ENCODE measurements at places on chromosomes 5 and 9. TPM values are rescaled to one million over a fixed set of nuclear protein-coding genes. Genes with fewer than 3 reads are reported as not detected.
A peak's percentile ranks its signal among the peaks of the same experiment; 100 is the strongest.

Gene PDZD2
- 10.1 TPM for total RNA-seq

DNA sequence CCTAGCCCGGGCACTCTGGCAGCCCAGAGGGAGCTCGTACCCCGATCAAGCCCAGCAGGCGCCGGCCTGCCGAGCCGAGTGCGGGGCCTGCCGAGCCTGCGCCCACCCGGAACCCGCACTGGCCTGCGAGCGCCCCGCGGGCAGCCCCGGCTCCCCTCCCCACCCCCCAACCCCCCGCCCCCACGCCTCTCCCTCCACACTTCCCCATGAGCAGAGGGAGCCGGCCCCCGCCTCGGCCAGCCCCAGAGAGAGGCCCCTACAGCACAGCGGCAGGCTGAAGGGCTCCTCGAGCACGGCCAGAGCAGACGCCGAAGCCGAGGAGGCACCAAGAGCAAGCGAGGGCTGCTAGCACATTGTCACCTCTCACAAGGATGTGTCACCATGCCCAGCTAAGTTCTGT is 36.2 kb upstream of the CCDC180 start:
- no peak for DNase-seq

DNA sequence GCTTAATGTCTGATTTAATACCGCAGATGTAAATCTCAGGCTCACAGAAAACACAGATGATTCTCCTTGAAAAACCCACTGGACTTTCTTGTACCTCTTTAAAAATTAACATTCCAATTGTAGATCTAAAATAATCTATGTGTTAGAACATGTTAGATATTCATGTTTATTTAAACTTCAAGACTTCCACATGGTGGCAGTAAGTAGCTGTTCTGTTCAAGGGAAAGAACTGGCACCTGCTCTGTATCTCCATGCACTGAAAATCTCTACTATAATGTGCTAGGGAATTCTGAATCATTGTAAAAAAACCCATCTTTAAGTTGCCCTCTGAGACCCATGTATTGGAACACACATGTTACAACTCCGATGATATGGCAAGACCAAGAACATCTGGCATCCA is 366.9 kb downstream of the DMRTA1 start:
- DNase-seq = no peak

DNA sequence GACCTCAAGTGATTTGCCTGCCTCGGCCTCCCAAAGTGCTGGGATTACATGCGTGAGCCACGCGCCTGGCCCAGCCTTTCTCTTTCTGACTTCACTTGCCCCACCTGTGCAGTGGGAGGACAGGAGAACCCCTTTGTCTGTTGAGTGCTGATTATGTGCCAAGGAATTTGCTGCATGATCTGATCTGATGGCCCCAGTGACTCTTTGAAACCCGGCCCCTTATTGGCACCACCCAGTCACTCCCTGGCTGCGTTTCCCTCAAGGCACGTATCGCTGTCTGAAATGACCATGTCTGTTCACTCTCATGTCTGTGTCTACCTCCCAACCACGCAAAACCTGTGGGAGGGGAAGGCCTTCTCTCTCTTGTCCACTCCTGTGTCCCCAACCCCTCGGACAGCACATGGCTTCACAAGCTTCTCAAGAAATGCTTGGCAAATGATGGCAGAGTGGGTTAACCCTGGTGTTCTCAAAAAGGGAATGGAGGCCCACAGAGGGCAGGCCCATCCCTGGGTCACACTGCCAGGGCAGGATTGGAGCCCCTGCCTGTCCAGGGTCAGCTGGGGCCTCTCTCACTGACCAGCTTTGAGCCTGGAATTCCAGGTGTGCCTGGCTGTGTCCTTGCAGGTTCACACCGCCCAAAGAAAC is 21.9 kb downstream of the NEK6 start:
- DNase-seq = no peak

DNA sequence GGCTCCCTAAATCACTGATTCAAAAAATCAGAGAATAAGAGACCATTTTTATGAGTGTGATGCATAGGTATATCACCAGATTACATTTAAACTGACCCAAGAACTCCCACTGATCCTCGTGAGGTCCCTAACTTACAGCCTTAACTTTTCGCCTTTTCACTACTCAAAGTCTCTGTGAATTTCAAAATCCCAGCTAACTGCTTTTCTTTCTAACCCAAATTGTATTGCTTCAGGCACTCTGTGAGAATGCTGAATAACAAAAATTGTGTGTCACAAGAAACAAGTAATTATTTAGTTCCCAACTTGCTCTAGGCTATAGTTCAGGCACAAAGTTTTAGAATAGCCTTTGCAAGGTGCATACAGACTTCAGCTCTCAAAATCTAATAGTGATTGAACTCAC is 368.6 kb downstream of the CHSY3 start:
- no peak for DNase-seq

DNA sequence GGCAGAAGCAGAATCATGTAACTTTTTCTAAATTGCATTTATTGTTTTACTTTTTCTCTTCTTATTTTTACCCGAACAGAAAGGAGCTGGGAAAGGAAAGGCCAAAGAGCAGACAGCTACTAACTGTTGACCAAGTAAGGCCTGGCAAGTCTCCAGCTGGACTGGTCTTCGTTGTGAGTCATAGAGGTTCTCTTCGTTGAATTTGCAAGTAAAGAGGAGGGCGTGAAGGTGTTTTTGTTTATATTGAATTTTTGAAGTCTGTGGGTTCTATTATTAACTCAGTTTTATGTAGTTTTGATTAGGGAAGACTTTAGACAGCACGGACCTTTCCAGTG is 416.5 kb upstream of the CCNH start:
- DNase-seq = no peak

DNA sequence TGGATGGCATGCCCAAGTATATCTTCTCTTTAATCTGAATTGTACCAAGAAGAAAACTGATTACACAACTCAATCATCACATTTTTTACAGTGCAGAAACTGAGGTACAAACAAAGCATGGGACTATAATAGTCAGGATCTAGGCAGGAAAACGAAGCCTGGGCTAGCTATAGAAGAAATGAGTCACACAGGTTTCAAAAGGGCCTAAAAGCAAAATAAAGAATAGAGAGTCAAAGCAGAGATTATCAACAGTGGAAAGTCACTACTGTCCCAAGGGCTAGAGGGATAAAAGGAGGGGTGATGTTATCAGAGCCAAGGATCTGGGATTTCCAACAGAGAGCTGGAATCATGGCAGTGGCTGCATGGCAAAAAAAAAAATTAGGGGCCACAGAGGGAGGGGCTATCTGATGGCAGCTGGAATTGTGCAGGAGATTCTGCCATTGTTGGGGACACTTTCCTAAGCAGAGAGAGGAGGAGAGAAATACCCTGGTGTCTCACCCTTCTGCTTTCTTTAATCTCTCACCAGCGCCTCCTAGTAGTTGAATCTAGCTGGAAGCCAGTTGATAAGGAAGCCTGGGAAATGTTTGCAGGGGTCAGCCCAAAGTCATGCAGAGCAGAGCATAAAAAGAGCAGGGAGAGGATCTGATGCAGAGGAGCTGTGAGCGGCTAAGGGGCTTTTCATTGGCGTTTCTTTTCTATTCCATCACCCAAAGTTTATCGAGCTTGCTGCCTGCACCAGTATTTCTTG is 343.2 kb downstream of the ACTL7B start:
- no peak for DNase-seq

Gene TMEM215
- not detected for total RNA-seq

DNA sequence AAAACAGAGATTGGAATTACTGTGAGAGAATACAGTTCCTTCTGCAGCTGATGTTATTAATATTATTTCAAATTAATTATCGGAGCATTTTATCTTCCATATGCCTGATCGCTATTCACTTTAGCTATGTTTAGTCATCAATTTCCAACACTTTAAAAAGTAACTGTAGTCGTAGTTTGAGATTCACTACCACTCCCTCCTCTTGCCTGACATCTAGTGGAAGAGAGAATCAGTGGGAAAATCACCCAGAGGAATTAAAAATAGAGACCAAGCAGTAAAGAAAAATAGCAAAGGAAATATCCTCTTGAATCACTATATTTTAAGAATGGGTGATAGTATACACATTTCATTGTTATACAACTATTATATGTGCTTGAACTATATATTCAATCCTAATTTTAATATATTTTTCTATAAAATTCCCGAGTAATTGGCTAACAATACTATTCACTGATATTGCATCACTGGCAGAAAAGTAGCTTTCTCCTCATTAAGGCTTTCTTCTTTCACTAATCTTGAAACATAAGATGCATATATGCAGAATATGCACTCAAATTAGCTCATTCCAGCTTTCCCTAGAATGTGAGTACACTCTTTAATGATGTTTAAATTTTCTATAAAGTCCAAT is 708.7 kb downstream of the CDH9 start:
- DNase-seq = no peak

- DNase-seq = no peak
These were observed 203.7 kb downstream of the NXNL2 start for GRCh38 chr9:88738709-88739108.

Gene TAF11L12
- not detected for total RNA-seq

DNA sequence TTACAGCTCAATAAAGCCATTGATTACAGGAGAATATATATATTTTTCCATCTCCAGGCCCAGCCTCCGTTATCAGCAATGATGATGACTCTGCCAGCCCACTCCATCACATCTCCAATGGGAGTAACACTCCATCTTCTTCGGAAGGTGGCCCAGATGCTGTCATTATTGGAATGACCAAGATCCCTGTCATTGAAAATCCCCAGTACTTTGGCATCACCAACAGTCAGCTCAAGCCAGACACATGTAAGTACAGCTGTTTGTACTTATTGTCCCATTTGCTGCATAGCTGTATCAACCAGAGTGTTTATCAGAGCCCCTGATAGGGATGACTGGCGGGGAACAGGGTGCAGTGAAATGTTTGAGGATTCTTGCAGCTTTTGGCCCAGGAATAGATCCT is 197.7 kb downstream of the NTRK2 start:
- no peak for DNase-seq

Gene ZFP37
- total RNA-seq = 0.43 TPM

DNA sequence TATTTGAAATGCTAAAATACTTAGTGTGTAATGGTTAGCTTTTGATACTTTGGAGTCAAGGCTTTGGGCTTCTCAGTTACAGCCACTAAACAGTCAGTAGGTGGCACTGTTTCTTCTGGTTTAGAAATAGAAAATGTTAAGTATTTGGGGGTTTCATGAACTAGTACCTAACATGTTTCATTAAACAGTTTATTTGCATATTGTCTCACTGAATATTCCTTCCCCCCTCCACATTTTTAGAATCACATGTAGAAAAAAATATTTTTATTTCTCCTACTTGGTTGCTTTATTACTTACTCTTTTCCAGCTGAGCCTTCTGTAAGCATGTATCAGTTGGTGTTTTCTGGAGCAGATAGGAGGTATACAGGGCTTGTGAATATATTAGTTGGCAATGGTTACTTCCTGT is 48.0 kb downstream of the IPO11 start:
- DNase-seq = no peak

DNA sequence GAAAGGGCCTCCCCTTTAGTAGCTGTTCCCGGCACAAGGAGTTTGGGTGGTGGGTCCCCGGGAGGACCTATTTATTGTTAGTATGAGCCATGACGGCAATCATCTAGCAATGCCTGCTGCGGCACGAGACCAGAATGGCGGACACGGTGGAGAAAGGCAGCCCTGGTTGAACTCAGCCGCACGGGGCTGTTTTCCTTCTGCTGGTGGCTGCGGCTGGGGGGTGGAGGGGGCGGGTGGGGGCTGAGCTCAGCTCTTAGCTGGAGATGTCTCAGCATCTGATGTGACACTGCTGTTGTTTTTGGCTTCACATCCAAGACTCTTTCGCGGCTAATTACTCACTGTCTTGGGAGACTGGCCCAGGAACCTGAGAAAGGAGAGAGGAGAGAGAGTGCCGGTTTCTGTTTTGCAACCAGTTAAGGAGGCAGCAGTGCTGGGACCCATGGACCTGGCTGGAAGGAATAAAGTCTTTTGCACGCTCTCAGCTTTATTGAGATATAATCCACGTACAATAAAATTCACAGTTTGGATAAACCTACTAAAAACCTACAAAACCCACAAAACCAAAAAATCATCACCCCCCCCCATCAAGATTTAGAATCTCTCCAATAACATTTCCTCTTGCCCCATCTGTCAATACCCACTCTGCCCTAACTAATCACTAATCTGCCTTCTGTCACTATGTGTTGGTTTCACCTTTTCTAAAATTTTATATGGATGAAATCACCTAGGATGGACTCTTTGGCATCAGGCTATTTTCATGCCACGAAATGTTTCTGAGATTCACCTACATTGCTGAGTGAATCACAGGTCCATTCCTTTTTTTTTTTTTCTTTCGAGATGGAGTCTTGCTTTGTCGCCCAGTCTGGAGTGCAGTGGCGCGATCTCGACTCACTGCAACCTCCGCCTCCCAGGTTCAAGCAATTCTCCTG is 81.8 kb upstream of the NEURL1B start:
- DNase-seq = peak; percentile 55

Gene TRIP13
- 2.1 TPM for total RNA-seq

GRCh38 chr5:133753856-133754255 is 141.5 kb upstream of the FSTL4 start:
- no peak for DNase-seq

- no peak for DNase-seq
These were observed 18.4 kb upstream of the ERAP2 start for GRCh38 chr5:96857924-96858323.

- DNase-seq = no peak
These were observed 173.4 kb downstream of the DNAH5 start for GRCh38 chr5:13771011-13771571.

Gene PPP2R2B
- total RNA-seq = 1.2 TPM

- DNase-seq = no peak
These were observed 43.7 kb downstream of the FGF18 start for GRCh38 chr5:171462928-171463861.

GRCh38 chr5:166369807-166370206 is 1921.6 kb upstream of the WWC1 start:
- DNase-seq = no peak

Gene F12
- total RNA-seq = 7.0 TPM

- no peak for DNase-seq
These were observed at the start of gene OR1L1 for GRCh38 chr9:122661416-122661815. TSS of gene OR1L1 (plus strand) at chr9:122661716. CDS start at chr9:122661716, 0 bp downstream.

GRCh38 chr9:68685770-68686169 is 19.3 kb upstream of the PIP5K1B start:
- peak; percentile 51 for DNase-seq

GRCh38 chr9:34246453-34246852 is 67.6 kb downstream of the UBAP1 start:
- no peak for DNase-seq

DNA sequence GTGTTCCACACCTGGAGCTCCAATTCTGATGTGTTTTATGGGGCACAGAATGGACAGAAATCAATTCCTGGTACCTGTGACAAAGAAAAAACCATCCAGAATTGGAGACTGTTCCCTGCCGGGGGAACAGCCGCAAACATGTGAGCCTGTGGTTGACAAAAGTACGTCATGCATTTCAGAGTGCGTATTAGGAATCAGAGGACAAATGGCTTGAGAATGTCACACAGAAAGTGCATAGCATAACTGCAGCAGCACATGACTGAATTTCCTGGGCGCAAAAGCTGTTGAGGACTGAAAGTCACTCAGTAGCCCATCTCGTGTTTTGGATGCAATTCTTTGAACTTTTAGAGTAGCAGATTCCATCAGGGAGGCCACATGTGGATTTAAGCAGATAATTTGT is 85.1 kb downstream of the TRIO start:
- no peak for DNase-seq

GRCh38 chr9:8980496-8981013 is 1181.0 kb upstream of the DMAC1 start:
- no peak for DNase-seq

Gene CKMT2
- 1.1 TPM for total RNA-seq

Data from mucosa of descending colon (tissue), 3 donors.